Amygdala (tissue), 56 donors: ENCODE measurements at places on chromosomes 6 and 20.

DNA sequence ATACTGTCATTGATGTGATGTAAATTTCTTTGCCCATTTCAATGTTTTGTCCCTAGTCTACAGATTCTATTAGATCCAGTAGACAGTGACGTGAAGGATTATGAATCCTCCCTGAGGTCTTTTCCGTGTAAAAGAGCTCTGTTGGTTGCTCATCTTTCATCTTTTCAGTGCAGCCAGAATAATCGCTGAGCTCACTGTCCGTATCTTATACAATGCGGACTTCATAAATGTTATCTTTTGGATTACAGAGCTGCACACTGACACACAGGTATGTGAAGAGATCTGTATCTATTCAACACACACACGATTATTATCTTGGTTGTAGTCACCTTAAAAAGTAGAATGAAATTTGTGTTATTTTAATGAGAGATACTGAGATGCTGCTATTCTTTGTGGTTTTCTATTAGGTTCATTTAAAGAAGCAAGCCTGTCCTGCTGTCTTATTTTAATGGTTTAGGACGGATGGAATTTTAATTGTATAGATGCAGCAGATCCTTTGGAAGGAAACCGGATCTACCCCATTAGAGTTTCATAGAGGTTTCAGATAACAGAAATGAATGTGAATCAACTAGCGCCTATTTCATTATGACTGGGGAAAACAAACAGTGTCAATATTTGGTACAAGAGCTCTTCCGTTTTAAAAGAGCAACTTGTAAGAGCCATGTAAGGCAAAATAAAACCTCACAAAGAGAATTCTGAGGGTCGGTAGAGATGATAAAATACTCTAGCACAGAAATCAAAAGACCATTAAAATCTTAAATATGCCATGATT is 79.4 kb downstream of the BMP6 start:
- DNase-seq, result no peak

DNA sequence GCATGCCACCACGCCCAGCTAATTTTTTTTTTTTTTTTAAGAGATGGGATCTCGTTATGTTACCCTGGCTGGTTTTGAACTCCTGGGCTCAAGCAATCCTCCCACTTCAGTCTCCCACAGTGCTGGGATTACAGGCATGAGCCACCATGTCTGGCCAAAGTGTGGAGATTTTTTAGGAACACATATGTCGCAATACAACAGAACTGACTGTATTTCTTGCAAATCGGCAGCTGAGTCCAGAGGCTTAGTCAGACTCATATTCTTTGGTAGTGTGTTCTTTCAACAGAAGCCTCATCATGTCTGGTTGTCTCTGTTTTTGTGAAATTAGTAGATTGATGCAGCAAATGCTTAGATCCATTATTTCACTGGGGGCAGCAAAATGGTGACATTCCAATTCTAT is 23.9 kb upstream of the CD164 start:
- no peak for DNase-seq

DNA sequence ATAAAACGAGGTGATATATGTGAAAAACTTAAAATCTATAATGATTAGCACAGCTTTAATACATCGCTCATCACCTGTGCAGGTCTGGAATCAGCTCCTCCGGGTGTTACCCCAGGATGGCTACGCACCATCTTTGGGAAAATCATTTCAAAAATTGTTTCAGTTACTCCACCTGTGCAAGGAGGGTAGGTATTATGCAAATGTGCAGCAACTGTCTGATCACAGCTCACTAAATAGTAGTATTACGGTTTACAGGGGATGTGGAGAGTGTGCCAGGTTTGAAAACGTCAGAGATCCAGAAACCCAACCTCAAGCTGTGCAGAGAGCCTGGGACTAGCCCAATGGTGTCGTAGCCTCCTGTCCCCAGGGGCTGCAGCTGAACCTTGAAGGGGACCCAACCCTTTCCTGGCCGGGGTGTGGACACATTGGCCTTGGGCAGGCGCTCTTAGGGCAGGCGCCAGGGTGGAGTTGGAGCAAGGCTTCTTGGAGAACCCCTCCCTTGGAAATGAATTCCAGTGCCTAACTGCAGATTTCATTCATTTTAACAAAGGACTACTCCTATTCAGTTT is 24.2 kb upstream of the SGK1 start:
- DNase-seq, result no peak

- no peak for DNase-seq
Observed at GRCh38 chr6:133266186-133266585, 25.0 kb downstream of the EYA4 start.

GRCh38 chr6:156582509-156582992 is 194.6 kb upstream of the ARID1B start:
- no peak for DNase-seq

- DNase-seq, result no peak
Observed at GRCh38 chr6:52560462-52560861, 16.4 kb downstream of the TRAM2 start.

- no peak for DNase-seq
Observed at GRCh38 chr6:125923366-125923877, 33.1 kb upstream of the HINT3 start.

- DNase-seq, result no peak
Observed at GRCh38 chr6:13238017-13238416, 90.3 kb downstream of the TBC1D7 start.

GRCh38 chr6:150038202-150039062 is 13.1 kb upstream of the RAET1L start:
- DNase-seq, result no peak

GRCh38 chr6:78909391-78909790 is 42.0 kb downstream of the IRAK1BP1 start:
- DNase-seq, result no peak
